ENCODE measurements at places on chromosomes 3 and 15. TPM values are rescaled to one million over a fixed set of nuclear protein-coding genes. Genes with fewer than 3 reads are reported as not detected.

The GLDN gene
- 0.82 TPM for total RNA-seq

The PPARG gene
- 8.3 TPM for total RNA-seq

The SEMA3G gene
- total RNA-seq = 10.6 TPM

The CNTN6 gene
- total RNA-seq = 22.7 TPM

The CCR1 gene
- 9.7 TPM for total RNA-seq

The TMEM108 gene
- total RNA-seq = 16.9 TPM

The RBP2 gene
- 1.1 TPM for total RNA-seq

The ROPN1 gene
- total RNA-seq = not detected

The FAM107A gene
- 4.2 TPM for total RNA-seq

The GRK7 gene
- 0.06 TPM for total RNA-seq

DNA sequence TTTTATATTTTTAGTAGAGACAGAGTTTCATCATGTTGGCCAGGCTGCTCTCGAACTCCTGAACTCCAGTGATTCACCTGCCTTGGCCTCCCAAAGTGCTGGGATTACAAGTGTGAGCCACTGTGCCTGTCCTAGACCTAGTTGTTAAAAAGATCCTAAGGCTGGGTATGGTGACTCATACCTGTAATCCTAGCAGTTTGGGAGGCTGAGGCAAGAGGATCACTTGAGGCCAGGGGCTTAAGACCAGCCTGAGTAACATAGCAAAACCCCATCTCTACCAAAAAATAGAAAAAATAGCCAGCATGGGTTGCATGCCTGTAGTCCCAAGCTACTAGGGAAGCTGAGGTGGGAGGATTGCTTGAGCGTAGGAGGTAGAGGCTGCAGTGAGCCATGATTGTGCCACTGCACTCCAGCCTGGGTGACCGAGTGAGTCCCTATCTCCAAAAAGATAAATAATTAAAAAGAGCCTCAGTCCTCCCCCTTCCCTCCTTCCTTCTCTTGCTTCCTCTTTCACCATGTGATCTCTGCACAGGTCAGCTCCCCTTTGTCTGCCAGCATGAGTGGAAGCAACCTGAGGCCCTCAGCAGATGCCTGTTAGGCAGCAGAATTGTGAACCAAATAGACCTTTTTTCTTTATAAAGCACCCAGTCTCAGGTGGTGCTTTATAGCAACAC is 9.8 kb upstream of the FNDC3B start:
- H3K36me3 ChIP-seq = no peaks in the 10 kb centered on the region
- no peak overlapping the region for H3K4me3 ChIP-seq
- no peaks in the 10 kb centered on the region for H3K4me1 ChIP-seq
- no peak overlapping the region for H3K27ac ChIP-seq

DNA sequence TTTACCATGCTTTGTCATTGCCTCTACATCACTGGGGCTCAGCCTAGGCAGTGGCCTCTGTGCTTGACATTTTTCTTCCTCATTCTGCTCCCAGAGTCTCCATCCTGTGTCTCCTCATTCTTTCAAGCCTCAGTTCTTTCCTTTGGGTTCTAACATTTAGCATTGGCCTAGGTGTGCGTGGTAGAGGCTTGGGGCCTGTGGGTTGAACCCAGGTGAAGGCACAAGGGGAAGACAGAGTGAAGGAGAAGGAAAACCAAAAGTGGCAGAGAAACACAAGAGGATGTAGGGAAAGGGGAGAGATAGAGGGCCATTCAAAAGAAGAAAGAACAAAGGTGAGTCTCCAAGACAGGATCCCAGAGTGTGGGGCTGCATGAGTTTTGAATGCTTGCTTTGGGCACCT is 75.7 kb downstream of the FNDC3B start:
- peaks cover 17% of the 10 kb centered on the region for H3K36me3 ChIP-seq
- no peak for DNase-seq
- no peak overlapping the region for H3K27ac ChIP-seq
- H3K27me3 ChIP-seq = no peaks in the 10 kb centered on the region
- H3K4me3 ChIP-seq = no peak overlapping the region
- peaks cover 23% of the 10 kb centered on the region for H3K4me1 ChIP-seq

DNA sequence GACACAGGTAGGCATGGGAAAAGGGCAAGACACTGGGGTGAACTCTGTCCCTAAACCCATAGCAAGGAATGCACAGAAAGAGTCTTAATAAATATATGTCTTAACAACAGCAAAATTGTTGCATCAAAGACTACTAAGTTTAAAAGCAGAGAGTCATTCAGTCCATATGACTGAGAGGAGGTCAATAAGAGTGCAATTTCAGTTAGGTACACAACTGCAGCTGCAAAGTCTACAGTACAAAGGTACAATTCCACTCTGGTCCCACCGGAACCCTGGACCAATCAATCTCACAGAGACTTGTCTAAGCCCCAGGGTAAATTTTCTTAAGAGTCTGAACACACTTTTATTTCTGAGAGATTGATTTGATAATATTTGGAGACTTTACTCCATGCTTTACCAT is 6.9 kb downstream of the CP start:
- no peak overlapping the region for H3K27ac ChIP-seq
- H3K4me3 ChIP-seq = no peak overlapping the region
- H3K36me3 ChIP-seq = no peaks in the 10 kb centered on the region
- no peaks in the 10 kb centered on the region for H3K27me3 ChIP-seq
- peaks cover 28% of the 10 kb centered on the region for H3K4me1 ChIP-seq

DNA sequence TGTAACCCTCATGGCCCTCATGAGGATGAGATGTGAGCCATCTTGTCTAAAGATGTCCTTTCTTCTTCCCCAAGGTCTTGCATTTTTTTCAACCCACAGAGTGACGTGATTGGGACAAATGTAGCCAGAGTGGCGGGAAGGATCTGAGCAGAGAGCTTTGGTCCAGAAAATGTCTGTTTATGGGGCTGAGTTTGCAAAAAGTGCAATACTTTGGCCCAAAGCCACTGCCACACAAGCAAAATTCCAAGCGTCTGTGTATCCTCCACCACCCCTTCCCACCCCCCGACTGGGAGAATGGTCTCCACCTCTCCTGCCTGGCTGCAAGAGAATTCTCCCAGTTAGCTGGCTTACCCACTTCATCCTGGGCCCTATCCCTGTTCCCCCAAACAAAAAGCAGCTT is 246.9 kb upstream of the LRIG1 start:
- H3K27ac ChIP-seq = no peak overlapping the region
- no peaks in the 10 kb centered on the region for H3K27me3 ChIP-seq
- H3K36me3 ChIP-seq = no peaks in the 10 kb centered on the region
- DNase-seq = peak; percentile 78

GRCh38 chr3:32532434-32532833 is 29.8 kb upstream of the CMTM6 start:
- H3K36me3 ChIP-seq = peaks cover 8% of the 10 kb centered on the region
- H3K4me3 ChIP-seq = no peak overlapping the region
- DNase-seq = no peak
- H3K27me3 ChIP-seq = no peaks in the 10 kb centered on the region
- no peaks in the 10 kb centered on the region for H3K4me1 ChIP-seq

- no peaks in the 10 kb centered on the region for H3K36me3 ChIP-seq
- H3K4me3 ChIP-seq = no peak overlapping the region
- DNase-seq = no peak
- H3K27ac ChIP-seq = no peak overlapping the region
- H3K27me3 ChIP-seq = no peaks in the 10 kb centered on the region
- peaks cover 4% of the 10 kb centered on the region for H3K4me1 ChIP-seq
These were observed 3.3 kb upstream of the SKIC8 start for GRCh38 chr15:78302579-78303312.

GRCh38 chr15:88257311-88258092 is 963 bp upstream of the NTRK3 start:
- H3K27ac ChIP-seq = no peak overlapping the region
- H3K4me1 ChIP-seq = peaks cover 2% of the 10 kb centered on the region
- H3K27me3 ChIP-seq = peaks cover 10% of the 10 kb centered on the region
- DNase-seq = no peak
- H3K4me3 ChIP-seq = no peak overlapping the region

DNA sequence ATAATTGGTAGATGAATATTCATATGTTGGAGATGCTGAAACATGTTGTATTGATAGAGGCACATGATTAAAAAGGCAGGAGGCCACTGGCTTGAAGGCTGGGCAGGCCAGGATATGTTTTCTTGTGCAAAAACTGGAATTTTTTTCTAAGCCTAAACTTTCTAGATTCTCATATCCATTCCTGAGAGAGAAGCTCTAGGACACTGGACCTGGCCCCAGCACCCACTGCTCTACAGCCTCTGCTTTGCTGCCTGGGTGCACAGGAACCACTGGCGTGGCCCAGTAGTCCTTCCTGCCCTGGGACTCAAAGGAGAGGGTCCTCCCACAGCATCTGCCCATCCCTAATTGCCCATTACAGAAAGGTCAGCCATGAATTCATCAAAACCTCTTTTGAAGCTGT is 58.1 kb upstream of the APEH start:
- no peak overlapping the region for H3K4me3 ChIP-seq
- no peaks in the 10 kb centered on the region for H3K36me3 ChIP-seq
- H3K27me3 ChIP-seq = no peaks in the 10 kb centered on the region
- H3K4me1 ChIP-seq = no peaks in the 10 kb centered on the region

GRCh38 chr15:101052681-101053121 is 133.5 kb downstream of the LRRK1 start:
- H3K36me3 ChIP-seq = peaks cover 39% of the 10 kb centered on the region
- no peak overlapping the region for H3K27ac ChIP-seq
- DNase-seq = no peak

DNA sequence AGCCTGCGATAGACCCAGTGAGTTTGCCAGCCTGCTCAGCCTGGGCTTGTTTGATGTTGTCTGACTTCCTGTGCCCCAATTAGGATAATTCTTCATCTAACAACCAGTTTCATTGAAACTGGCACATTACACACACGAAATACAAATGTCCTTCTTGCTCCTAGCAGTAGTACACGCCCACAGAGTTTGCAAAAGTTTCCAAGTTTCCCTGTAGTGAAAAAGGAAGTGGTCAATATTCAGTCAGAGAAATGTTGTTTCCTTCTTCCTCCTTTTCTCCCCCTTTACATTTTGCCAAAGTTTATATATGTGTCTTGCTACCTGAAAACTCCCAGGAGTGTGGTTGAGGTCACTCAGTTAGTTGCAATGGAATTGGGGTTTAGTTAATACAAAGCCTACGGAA is 58.4 kb upstream of the LRTM1 start:
- H3K27ac ChIP-seq = no peak overlapping the region
- no peak for DNase-seq
- H3K36me3 ChIP-seq = no peaks in the 10 kb centered on the region
- peaks cover 15% of the 10 kb centered on the region for H3K4me1 ChIP-seq

- no peak overlapping the region for H3K4me3 ChIP-seq
- no peak overlapping the region for H3K27ac ChIP-seq
- H3K4me1 ChIP-seq = peaks cover 3% of the 10 kb centered on the region
- H3K27me3 ChIP-seq = no peaks in the 10 kb centered on the region
- H3K36me3 ChIP-seq = no peaks in the 10 kb centered on the region
- no peak for DNase-seq
These were observed 377.0 kb downstream of the GAP43 start for GRCh38 chr3:116000311-116000710.

GRCh38 chr3:107124885-107125284 is 252.4 kb upstream of the CCDC54 start:
- no peak overlapping the region for H3K27ac ChIP-seq
- no peak overlapping the region for H3K4me3 ChIP-seq
- no peaks in the 10 kb centered on the region for H3K36me3 ChIP-seq
- H3K4me1 ChIP-seq = no peaks in the 10 kb centered on the region
- no peaks in the 10 kb centered on the region for H3K27me3 ChIP-seq

- no peaks in the 10 kb centered on the region for H3K4me1 ChIP-seq
- peaks cover 4% of the 10 kb centered on the region for H3K36me3 ChIP-seq
- H3K27ac ChIP-seq = no peak overlapping the region
- H3K27me3 ChIP-seq = no peaks in the 10 kb centered on the region
- no peak overlapping the region for H3K4me3 ChIP-seq
These were observed 15.4 kb downstream of the NR2C2 start for GRCh38 chr3:14962762-14963161.

DNA sequence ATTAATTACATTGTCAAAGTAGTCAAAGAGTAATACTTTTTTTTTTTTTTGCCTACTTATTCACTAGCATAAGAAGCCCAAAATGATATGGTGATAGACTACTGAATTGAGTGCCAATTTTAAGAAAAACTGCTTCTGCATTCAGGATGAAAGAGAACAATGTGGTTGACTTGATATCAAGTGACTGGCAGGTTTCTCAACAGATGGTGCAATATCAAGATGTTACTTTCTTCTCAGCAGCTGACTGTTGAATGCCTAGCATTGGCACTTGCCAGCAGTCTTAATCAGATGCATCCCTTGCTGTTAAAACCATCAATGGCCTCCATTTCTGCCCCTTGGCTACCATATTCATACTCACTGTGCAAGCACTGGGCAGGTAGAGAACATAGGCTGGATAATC is 863.2 kb downstream of the GBE1 start:
- no peaks in the 10 kb centered on the region for H3K4me1 ChIP-seq
- no peak overlapping the region for H3K4me3 ChIP-seq
- no peak for DNase-seq
- H3K27me3 ChIP-seq = no peaks in the 10 kb centered on the region
- no peak overlapping the region for H3K27ac ChIP-seq

DNA sequence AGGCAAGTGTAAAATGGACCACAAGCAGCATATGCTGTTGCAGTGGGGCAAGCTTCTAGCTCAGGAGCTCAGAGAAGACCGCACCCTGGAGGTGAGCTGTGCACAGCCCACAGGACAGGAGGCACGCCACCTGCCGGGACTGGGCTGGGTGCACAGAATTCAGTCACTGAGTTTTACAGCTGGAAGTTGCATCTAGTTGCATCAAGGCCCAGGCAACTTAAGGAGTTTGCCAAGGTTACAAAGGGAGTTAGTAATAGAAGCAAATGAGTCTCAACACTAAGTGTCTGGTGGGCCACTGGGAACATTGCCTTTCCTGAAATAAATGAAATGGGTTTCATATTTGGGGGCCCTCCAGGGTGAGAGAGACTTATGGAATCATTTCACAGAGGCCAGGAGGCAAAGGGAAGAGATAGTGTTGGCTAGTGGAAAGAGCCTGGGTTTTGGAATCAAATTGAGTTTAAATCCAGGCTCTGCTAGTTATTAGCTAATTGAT is 36.0 kb upstream of the TIMP4 start:
- H3K4me1 ChIP-seq = no peaks in the 10 kb centered on the region
- DNase-seq = no peak
- no peak overlapping the region for H3K4me3 ChIP-seq
- H3K27ac ChIP-seq = no peak overlapping the region
- no peaks in the 10 kb centered on the region for H3K27me3 ChIP-seq

GRCh38 chr3:138972941-138973340 is 25.9 kb downstream of the FOXL2NB start:
- no peaks in the 10 kb centered on the region for H3K4me1 ChIP-seq
- no peak overlapping the region for H3K4me3 ChIP-seq
- no peak for DNase-seq
- peaks cover 5% of the 10 kb centered on the region for H3K27me3 ChIP-seq
- no peak overlapping the region for H3K27ac ChIP-seq

GRCh38 chr3:73614419-73614818 is 10.3 kb downstream of the PDZRN3 start:
- peaks cover 3% of the 10 kb centered on the region for H3K4me1 ChIP-seq
- peak; percentile 87 for DNase-seq
- no peak overlapping the region for H3K27ac ChIP-seq
- H3K27me3 ChIP-seq = no peaks in the 10 kb centered on the region

DNA sequence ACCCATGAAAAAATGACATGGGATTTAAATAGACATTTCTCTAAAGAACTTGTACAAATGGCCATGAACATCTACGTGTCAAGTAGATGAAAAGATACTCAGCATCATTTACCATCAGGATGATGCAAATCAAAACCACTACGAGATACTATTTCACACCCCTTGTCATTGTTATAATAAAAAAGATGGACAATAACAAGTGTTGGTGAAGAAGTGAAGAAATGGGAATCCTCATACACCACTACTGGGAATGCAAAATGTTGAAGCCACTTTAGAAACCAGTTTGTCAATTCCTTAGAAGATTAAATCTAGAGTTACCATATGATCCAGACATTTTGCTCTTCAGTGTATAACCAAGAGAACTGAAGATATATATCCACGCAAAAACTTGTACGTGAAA is 57.9 kb downstream of the TIMP4 start:
- no peaks in the 10 kb centered on the region for H3K36me3 ChIP-seq
- no peak overlapping the region for H3K27ac ChIP-seq
- no peak for DNase-seq
- H3K4me3 ChIP-seq = no peak overlapping the region
- no peaks in the 10 kb centered on the region for H3K27me3 ChIP-seq
- H3K4me1 ChIP-seq = no peaks in the 10 kb centered on the region

All from lung (tissue), 17 donors.